Activated naive CD4-positive, alpha-beta T cell (primary cell): ENCODE measurements at places on chromosomes 6 and 20.

GRCh38 chr20:63627751-63628245 is 897 bp upstream of the GMEB2 start:
- DNase-seq: no peak

DNA sequence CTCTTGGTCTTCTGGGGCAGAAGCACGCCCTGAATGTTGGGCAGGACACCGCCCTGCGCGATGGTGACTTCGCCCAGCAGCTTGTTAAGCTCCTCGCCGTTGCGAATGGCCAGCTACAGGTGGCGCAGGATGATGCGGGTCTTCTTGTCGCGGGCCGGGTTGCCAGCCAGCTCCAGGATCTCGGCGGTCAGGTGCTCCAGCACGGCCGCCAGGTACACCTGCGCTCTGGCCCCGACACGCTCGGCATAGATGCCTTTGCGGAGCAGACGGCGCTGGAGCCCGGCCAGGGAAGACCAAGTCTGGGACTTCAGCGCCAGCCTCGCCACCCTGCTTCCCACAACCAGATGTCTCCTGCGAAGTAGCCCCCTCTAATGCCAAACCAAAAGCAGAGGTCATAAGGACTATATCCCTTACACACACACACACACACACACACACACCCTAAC is 8.0 kb upstream of the SLC17A3 start:
- peak; percentile 0 for DNase-seq

DNA sequence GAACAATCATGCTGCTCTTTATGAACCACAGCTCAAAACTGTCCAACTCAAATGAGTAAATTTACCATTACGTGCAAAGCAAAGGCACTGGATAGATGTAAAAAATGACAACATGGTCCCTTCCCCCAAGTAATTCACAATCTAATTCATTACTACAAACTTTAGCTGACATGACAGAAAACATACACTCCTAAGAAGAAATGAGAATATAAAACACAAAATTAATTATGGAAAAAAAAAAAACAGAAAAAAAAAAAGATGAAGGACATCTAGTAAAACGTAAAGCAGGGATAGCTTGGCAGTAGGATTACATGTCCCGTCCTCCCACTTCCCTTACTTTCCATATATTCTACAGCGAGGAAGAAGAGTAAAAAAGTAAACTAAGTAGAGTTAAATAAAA is 5.7 kb downstream of the TUBE1 start:
- DNase-seq: no peak

DNA sequence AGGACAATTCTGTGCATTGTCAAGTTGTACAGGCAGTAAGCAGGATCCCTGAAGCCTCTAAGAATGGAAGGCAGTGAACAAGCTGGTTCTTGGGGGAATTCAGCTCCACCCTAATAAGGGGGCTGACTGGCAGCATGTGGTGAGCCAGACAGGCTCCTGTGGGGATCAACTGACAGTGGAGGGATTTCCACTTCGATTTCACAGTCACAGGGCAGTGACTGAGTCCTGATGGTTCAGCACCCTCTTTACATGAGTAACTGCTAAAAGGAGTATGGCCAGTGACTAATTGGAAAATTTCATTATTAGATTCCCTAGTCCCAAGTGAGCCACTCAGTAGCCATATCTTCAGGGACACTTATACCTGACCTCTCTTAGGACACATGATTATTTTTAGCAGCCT is 78.4 kb downstream of the NDUFAF5 start:
- DNase-seq: no peak

DNA sequence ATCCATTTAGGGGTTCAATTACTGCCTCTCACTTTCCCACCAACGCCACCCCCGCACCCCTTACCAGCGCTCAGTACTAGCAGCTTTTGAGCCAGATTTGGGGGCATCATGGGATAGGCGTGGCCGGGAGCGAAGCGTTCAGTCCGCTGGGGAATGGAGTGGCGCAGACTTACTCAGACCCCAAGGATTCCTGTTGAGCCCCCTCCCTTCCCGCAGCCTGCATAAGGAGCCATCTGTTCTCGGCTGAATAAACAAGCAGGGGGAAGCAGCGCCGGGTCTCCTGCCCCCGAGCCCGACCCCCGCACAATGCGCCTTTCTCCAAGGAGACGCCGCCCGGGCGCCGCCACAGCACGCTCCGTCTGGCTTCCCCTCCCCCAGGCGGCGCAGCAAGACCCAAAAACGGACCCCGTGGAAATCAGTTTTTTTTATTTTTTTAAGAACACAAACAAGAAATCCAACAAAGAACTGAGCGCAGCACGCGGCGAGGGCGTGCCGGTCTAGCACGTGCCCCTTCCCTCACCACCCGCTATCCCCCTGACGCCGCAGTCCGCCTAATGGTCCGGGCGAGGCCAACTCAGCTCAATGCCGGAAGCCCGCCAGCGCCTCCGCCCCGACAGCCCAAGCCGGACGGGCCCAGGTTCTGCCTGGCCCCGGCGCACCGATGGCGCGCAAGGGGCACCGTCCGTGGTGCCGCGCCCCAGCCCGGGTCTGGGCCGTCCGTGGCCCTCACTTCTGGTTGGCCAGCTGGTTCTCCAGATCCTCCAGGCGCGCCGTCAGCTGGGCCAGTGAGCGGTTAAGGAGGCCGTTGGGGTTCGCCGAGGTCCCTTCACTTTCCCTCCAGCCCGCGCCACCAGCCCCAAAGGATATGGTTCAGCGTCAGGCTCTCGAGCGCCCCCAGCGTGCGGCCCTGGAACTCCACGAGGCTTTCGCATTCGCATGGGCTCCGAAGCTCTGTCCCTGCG is 13.3 kb upstream of the RBPJL start:
- DNase-seq: peak; percentile 80

- no peak for DNase-seq
These were observed 159.4 kb upstream of the MLN start for GRCh38 chr6:33963136-33963750.

- no peak for DNase-seq
These were observed 130.3 kb downstream of the OPRM1 start for GRCh38 chr6:154169193-154169847.

DNA sequence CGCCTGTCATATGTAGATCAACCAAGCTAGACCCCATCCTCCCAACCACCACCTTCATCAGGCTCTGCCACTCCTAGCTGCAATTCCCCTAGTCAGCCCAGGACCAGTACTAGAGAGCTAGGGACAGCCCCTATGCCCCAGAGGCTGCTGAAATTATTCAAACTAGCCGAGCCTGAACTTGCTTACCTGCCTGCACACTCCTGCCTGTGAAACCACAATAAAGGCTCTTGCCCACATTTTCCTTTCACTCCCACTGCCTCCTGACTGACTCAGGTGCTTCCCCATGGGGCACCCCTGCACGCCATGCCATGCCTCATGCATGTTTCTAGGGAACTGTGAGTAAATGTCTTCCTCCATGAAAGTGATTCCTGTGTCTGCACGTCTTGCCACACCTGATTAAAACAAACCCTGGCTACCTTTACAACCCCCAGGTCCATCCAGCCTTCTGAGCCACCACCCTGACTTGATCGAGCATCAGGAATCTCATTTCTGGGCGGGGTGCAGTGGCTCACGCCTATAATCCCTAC is 66.5 kb upstream of the IER3 start:
- no peak for DNase-seq

- no peak for DNase-seq
These were observed 20.1 kb downstream of the ACOT13 start for GRCh38 chr6:24686946-24687345.

- DNase-seq: no peak
These were observed 94.0 kb downstream of the SHLD1 start for GRCh38 chr20:5844063-5844681.

- no peak for DNase-seq
These were observed 41.2 kb downstream of the IGF2R start for GRCh38 chr6:160010067-160010466.

DNA sequence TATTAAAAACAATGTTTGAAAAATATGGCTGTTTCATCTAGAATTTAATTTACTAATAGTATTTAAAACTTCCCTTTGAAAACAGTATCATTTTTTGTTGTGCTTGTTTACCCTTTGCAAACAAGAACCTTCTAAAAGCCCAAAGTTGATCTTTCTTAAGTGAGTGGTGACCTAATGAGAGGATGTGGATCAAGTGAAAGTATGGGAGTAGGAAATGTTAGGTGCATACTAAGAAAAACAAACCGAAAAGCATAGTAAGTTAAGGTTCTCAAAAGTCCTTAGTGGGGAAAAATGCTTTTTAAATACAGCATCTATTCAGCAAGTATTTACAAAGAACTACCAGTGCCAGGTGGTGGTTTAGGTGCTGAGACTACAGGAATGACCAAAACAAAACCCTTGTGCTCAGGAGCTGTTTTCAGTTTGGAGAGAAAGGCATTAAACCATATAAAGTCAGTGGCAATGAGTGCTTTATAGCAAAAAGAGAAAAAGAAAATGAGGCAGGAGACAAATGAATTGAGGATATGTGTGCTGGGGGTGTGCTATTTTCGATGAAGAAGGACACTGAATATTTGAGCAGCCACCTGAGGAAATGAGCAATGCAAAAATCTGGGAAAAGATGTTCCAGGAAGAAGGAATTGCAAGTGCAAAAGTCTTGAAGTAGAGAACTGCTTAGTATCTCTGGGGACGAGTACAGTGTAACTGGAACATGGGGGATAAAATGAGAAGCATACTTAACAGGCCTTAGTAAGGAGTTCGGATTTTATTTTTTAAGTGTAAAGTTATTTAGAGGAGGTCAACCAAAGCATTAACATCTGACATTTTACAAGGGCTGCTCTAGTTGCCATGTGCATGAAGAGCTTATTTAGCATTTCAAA is 24.0 kb downstream of the RNF146 start:
- DNase-seq: no peak

GRCh38 chr20:4135385-4136077 is 120.2 kb upstream of the RNF24 start:
- no peak for DNase-seq

DNA sequence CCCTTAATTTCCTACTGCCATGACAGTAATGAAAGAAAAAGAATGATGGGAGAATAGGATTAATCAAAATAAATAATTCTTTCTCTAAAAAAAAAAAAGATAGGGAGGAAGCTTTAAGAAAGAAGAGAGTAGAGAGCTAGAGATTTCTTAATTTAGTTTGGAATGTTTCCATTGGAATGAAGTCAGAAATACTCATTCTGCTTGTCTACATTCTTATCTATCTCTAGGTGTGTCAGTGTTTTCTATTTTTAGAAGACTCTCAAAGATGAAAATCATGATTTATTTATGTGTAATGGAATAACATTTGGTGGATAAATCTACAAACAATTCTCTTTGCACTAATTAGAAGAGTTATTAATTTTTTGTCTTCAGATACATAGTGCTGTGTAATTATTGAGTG is 38.0 kb upstream of the HIVEP1 start:
- no peak for DNase-seq

- DNase-seq: no peak
These were observed 5.6 kb upstream of the MBOAT1 start for GRCh38 chr6:20217891-20218290.

DNA sequence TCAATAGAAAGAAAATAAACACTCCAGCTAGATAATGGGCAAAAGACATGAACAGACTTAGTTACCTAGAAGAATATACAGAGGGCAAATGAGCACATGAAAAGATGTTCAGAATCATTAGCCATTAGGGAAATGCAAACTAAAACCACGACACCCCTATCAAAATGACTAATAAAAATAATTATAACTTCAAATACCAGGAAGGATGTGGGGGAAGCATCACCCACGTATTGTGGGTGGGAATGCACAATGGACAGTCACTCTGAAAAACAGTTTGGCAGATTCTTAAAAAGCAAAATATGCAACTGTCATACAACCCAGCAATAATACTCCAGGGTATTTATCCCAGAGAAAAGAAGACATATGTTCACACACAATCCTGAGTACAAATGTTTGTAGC is 92.6 kb downstream of the DLL1 start:
- DNase-seq: no peak

GRCh38 chr6:153208706-153209105 is 77.6 kb upstream of the RGS17 start:
- no peak for DNase-seq

DNA sequence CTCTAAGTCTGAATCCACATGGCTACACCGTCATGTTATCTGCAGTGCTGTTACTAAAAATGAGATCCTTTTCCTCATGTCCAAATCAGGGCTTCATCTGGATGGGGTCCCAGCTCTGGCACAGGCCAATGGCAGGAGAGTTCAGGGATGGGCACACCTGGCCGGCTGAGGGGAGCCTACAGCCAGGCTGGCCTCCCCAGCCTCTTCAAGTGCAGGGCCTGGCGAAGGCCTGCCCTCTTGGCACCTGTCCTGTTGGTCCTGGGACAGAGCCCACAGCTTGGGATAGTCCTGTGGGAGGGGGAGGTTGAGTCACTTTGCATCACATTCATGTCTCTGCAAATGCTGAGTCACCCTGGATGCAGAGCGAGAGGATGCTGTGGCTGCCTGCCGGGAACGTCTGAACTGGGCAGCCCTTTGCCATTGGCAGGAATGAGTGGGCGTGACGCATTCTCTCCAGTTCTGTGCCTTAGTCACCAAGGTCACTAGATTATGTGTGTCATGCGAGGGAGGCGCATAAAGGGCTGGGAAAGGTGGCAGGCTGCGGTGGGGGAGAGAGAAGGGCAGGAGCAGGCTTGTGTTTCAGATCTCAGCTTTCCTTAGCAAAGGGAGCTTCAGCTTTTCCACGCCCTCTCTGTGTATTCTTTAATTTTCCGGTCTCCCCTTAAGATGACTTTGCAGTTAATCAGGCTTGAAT is 223.2 kb upstream of the ECI2 start:
- no peak for DNase-seq

- no peak for DNase-seq
These were observed 95.4 kb upstream of the NKX2-2 start for GRCh38 chr20:21609221-21609620.

DNA sequence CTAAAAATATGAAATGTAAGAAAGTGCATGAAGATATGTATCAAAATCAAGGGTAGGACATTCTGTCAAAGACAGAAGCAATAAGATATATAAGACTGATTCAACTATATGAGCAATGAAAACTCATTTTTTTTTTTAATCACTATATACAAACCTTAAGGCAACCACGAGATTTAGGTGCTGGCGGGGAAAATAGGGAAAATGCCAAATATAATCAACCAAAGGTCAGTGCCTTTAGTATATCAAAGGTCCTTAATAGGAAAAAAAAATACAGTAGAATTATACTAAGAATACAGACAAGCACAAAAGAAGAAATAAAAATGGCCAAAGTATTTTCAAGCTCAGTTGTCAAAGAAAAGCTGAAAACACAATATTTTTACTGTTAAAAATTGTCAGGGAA is 24.1 kb downstream of the SUPT3H start:
- DNase-seq: no peak

DNA sequence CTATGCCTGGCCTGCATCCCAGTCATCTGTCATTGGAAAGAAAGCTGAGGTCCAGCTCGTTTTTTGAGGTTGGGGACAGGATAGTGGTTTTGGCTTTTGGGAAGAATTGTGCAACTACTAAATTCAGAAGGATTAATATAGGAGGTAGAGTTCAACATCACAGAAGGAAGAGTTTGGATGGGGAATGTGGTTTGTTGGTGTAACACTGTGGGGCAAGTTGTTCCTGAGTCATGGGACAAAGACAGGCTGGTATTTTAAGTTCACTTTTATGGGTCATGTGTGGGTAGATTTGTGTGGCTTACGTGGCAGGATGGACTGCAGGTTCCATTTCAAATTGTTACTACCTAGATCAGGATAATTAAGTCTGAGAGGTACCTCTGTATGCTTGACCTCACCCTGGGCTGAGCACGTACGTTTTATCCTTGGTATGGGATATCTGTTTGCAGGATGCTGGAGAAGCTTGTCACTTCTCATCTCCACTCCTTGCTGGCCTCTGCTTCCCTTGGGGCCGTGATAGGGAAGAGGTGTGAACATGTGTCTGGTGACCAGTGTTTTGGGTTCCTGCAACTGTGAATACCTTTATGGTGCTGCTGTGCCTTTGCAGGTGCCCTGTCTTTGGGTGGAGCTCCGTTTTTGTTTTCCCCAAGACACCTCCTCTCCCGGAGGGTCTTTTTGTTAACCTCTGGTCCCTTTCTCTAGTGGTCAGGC is 177.6 kb downstream of the JARID2 start:
- DNase-seq: no peak
